ENCODE measurements at places on chromosomes 2 and 18. TPM values are rescaled to one million over a fixed set of nuclear protein-coding genes. Genes with fewer than 3 reads are reported as not detected.

Gene TGFA
- not detected for total RNA-seq

Gene TPRKB
- total RNA-seq: 31.2 TPM

Gene PTPRN
- total RNA-seq: not detected

Gene DNAJC10
- total RNA-seq: 44.0 TPM

Gene FEV
- not detected for total RNA-seq

Gene MC5R
- total RNA-seq: not detected

Gene PLGLB1
- total RNA-seq: 6.9 TPM

Gene RAB17
- not detected for total RNA-seq

Gene ANKRD62
- not detected for total RNA-seq

Gene TUBA3D
- total RNA-seq: not detected

Gene LYG2
- not detected for total RNA-seq

Gene LONRF2
- not detected for total RNA-seq

Gene ALK
- total RNA-seq: not detected

Gene IMPA2
- 17.5 TPM for total RNA-seq

Gene CHRNA1
- total RNA-seq: not detected

Gene SRD5A2
- total RNA-seq: not detected

Gene GCG
- total RNA-seq: not detected

Gene RBFA
- 22.4 TPM for total RNA-seq

Gene LHCGR
- not detected for total RNA-seq

Gene DYNAP
- not detected for total RNA-seq

Gene BOK
- total RNA-seq: 0.18 TPM

Gene CRYGA
- total RNA-seq: not detected

Gene MIB1
- total RNA-seq: 39.4 TPM

Gene M1AP
- not detected for total RNA-seq

Gene ERMN
- total RNA-seq: 3.5 TPM

Gene ATP6V1B1
- total RNA-seq: not detected

Gene EHD3
- 0.48 TPM for total RNA-seq

Gene TGFBRAP1
- total RNA-seq: 18.2 TPM

Gene CFAP210
- not detected for total RNA-seq

Gene NCKAP5
- total RNA-seq: not detected

Gene POU3F3
- total RNA-seq: not detected

Gene INPP4A
- 147 TPM for total RNA-seq

Gene SLC38A11
- not detected for total RNA-seq

Gene MAPK4
- not detected for total RNA-seq

Gene SP5
- not detected for total RNA-seq

Gene RNPEPL1
- 119 TPM for total RNA-seq

Gene ATRAID
- total RNA-seq: 69.8 TPM

Gene GBX2
- total RNA-seq: not detected

Gene KRTCAP3
- total RNA-seq: 7.1 TPM

Gene FBXO48
- total RNA-seq: 2.6 TPM

Gene GALNT3
- total RNA-seq: 7.9 TPM

Gene FHOD3
- not detected for total RNA-seq

Gene LBH
- 158 TPM for total RNA-seq

Gene CTDSP1
- total RNA-seq: 209 TPM

Gene SCN2A
- not detected for total RNA-seq

Gene EMX1
- total RNA-seq: not detected

Gene LTBP1
- 0.43 TPM for total RNA-seq

Gene AGXT
- total RNA-seq: not detected

Gene STEAP3
- total RNA-seq: 0.08 TPM

Gene VWA3B
- total RNA-seq: not detected

Gene PSMA8
- total RNA-seq: 0.91 TPM

Gene SCG2
- not detected for total RNA-seq

Gene PAX8
- 1.6 TPM for total RNA-seq

Gene MRO
- total RNA-seq: not detected

Gene COL4A3
- not detected for total RNA-seq

Gene STK25
- total RNA-seq: 120 TPM
